ENCODE measurements at places on chromosomes 7 and 10. TPM values are rescaled to one million over a fixed set of nuclear protein-coding genes. Genes with fewer than 3 reads are reported as not detected.
A peak's percentile ranks its signal among the peaks of the same experiment; 100 is the strongest.

- DNase-seq = no peak
Observed at GRCh38 chr10:17685233-17685840, 41.4 kb downstream of the STAM start.

- no peak for DNase-seq
Observed at GRCh38 chr10:69866688-69867461, 65.2 kb downstream of the COL13A1 start.

DNA sequence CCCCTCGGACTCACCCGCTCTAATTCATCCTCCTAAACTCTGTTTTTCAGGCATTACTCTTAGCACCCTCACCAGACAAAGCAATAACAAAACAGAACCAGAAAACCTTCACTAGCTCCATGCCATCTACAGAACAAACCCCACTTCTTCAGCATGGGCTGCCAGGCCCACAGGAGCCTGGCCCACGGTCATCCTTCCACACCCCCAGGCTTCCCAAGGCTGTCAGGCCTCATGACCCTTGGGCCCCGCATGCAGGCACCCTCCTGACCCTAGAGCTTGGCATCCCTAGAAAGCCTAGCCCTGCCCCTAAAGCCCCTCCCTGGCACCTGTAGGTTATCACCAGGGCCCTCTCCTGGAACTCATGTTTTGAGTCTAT lies 59.6 kb downstream of the PRKAG2 start:
- no peak for DNase-seq

DNA sequence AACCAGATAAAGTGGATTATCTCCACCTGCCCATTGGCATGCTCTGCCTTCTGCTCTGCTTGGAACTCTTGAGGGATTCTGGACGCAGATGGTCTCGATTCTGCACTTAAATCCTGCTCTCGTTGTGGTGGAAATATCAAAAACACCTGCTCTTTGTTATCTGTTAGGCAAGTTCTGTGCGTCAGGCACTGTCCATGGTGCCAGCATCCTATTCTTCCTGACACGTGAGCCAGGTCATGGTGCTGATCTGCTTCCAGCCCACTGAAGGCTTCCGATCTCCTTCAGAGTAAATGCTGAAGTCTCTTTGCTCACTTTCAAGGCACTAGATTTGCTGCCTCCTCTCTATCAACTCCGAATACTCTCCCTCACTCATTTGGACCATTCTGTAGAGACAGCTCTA lies 505.6 kb downstream of the HTR7 start:
- DNase-seq = no peak

GRCh38 chr7:129494041-129494440 lies 8.3 kb upstream of the SMKR1 start:
- no peak for DNase-seq

- no peak for DNase-seq
Observed at GRCh38 chr10:110643653-110644597, at the start of gene RBM20. TSS of gene RBM20 (plus strand) at chr10:110644336. CDS start at chr10:110644455, 119 bp downstream.

- no peak for DNase-seq
Observed at GRCh38 chr7:40447345-40447744, 312.5 kb downstream of the SUGCT start.

DNA sequence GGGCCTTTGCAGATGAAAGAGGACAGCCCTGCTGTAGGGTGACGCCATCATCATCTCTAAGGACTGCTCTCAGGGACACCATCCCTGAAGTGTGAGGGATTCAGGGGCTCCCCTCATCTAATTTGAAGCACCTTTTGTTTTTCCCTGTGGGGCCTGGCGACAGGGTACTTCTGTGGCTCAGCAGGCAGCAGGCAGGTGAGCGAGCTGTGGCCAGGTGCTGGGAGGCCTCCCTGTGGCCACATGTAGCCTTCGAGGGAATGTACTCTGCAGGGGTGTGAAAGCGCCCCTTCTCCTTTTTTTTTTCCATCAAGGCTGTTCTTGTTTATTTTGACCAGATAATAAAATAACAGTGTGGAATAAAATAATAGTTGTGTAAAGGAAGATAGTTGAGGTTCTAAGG lies 118.2 kb upstream of the DPP6 start:
- no peak for DNase-seq

- no peak for DNase-seq
Observed at GRCh38 chr7:149735181-149735602, 38.2 kb downstream of the ZNF467 start.

GRCh38 chr10:10096296-10096695 lies 921.4 kb upstream of the CELF2 start:
- DNase-seq = no peak

DNA sequence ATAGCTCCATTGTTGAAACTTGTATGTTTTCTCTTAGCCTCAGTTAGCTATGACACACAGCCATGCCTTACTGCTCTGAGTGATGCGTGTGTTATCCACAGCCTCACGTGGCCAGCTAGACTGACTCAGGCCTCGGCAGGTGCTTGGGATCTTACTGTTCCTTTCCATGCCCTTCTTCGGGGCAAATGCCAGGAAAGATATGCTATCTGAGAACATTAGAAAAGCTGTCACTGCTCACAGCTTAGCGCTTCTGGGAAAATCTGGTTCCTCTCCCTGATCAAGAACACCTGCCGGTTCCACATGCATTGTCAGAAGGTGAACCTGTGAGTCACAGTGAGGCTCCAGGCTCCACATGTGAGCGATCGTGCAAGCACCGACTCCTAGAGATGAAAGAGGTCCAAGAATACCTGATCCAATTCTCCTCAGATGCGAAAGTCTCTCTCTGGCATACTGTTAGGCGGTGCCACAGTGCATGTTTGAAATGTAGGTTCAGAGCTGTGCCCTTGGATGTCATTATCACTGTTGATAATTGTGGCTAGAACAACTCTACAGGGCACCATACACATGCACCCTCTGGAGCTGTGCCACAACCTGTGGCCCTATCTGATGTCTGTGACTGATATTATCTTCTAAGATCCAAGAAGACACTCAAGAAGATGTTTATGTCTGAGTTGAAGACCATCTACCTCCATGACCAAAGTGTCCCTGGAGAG lies 247.8 kb upstream of the IGFBP3 start:
- no peak for DNase-seq

DNA sequence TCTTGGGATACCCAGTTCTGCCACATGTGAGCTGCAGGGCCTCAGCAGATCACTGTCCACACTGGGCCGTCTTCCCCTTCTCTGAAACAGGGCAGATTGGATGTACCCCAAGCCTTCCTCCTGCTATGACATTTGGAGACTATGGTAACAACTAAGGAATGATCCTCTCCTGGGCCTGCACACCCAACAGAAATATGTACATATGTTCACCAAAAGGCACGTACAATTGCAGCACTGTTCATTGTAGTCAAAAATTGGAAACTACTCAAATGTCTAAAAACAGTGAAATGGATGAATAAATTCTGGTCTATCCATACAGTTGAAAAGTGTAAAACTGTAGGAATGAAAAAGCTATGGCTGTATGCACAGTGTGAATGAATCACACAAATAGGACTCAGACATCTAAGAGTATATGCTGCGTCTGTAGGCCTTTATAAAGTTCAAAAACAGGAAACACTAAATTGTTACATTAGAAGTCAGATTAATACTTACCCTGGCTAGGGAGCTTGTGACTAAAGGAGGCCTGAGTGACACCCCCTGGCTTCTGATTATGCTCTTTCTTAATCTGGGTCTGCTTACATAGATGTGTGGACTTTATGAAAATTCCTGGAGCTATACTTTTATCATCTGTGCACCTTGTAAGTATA lies 16.1 kb upstream of the XPNPEP1 start:
- DNase-seq = no peak

- no peak for DNase-seq
Observed at GRCh38 chr10:123417414-123417813, 248.7 kb upstream of the GPR26 start.

- DNase-seq = no peak
Observed at GRCh38 chr7:66344166-66344565, 139.0 kb downstream of the TPST1 start.

DNA sequence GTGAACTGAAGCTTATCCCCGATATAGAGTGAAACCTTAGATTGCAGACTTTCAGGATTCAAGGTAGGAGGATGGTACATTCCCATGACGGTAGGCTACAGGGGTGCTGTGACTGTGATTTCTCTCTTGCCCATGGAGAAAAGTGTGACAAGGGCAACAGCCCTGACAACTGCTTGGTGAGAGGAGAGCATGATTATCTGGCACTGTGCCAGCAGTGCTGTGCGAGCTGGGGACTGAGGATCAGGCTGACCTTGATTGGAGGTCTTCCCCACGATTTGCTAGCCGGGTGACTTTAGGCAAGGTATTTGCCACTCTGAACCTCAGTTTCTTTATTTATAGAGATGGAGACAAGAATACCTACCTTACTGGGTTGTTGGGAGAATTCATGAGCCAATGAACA lies 229.5 kb downstream of the PTEN start:
- DNase-seq = no peak

DNA sequence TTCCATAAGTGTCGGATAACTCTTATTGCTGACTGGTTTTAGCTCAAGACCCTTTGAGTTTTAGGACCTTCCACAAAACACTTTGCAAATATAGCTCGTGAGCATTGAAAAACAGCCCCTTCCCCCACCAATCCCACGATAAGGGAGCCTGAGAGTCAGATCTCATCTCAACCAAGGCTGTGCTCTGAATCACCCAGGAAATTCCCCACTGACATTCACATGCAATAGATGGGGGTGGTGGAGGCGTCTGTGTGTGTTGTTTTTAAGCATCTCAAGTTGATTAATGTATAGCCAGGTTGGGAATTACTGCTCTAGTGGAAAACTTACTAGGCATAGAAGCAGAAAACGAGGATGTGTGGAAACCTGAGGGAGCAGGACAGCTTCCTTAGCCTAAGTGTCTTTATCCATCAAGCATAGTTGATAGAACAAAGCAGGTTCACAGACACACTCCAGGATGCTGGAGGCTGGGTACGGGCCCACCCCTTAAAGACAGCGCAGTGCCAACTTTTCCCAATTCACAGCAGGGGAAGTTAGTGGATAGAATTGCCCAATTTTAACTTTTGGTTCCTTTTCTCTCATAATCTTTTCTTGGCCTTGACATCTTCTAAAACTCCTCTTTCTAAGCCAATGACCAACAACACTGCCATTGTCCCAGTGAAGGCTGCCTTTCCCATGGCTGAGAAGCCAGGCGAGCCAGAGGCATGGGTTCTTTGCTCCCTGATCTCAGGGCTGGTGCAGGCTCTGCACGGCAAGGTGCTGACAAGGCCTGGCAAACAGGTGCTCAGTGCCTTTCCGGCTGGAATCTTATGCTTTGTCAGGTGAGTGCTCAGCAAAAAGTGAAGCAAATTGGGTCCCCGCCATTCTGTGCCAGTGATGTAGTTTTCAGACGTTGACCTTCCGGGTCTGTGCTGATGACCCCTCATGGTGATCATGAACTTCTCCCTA lies 98.5 kb upstream of the INSIG1 start:
- no peak for DNase-seq

DNA sequence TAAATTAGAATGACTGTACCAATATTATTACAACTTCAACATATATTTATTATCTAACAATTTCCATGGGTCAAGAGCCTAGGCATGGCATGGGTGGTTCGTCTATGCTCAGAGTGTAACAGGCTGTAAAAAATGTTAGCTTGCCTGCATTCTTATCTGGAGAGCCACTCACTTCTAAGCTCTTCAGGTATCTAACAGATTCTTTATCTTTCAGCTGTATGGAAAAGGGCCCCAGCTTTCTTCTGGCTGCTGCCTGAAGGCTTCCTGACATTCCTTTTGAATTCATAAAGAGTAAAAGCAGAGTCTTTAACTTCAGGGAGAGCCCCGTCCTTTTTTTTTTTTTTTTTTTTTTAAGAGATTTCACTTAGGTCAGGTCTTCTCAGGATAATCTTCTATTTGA lies 648.8 kb downstream of the NXPH1 start:
- DNase-seq = no peak

GRCh38 chr7:44580945-44581878 lies 819 bp downstream of the TMED4 start:
- peak; percentile 67 for DNase-seq

DNA sequence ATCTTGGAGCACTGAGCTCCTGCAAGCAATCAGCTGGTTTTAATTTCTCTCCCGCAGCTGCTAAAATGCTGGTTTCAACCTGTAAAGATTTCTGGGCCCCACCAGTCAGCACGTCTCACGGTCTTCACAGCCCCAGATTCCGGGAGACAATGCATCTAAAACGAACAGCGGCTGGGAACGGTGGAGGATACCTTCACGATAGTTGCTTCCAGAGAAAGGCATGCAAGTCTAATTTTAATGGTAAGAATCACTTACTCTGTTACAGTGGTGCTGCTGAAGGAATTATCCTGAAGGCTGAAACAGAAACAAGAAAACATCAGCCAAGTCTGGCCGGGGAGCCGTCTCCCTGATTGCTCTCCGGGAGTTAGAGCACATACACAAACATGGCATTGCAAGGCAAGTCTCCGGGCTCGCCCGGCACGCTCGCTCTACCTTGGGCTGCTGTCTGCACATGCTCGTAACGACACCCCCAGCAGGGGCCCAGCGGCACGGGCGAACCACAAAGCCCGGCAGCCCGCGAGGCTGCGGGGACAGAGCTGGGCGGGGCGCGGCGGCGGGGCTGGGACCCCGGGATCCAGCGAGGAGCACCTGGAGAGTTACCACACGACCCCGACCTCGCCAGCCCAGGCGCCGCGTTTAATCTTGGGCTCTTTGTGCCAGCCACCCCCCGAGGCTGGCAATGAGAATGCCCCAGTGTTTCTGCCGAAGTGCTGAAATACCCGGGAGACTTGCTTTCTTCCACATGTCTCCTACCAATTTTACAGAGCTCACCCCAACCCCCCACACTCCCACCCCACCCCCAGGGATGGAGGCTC lies at the start of gene FAM13C:
Gene FAM13C (minus strand): TSS at position 406 of the 815 bp plus-strand sequence. CDS start 89 bp downstream, at position 317.
- DNase-seq = peak; percentile 64

- no peak for DNase-seq
Observed at GRCh38 chr10:123301077-123301857, 147.1 kb downstream of the BUB3 start.

DNA sequence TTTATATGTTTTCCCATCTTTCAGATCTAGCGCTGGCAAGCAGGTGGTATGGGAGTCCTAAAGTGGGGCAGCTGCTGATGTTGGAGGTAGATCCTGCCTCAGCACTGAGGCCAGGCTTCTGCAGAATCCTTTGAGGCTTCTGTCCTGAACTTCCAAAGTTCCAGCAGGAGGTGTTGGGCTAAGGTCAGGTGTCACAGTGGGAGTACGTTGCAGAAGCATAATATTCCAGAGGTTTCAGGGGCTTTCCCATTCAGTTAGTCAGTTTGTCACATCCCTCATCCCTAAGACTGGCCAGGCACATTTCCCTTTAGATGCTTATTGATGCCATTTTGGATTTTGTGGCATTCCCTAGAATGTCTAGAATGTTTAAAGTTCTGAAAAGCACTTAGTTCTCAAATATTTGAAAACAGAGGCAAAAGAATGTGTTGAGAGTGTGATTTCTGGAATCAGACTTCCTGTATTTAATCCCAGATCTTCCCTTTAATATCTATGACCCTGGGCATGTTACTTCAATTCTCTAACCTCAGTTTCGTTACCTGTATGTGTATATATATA lies 319.1 kb upstream of the PHYHIPL start:
- DNase-seq = no peak

GRCh38 chr7:5314864-5315263 lies 32.1 kb downstream of the SLC29A4 start:
- no peak for DNase-seq

GRCh38 chr7:100865938-100866728 lies 1.1 kb upstream of the TRIP6 start:
- DNase-seq = peak; percentile 91

GRCh38 chr10:133458710-133459453 lies 5.1 kb downstream of the SCART1 start:
- DNase-seq = no peak

Gene CFAP70
- 6.6 TPM for total RNA-seq

Gene PRSS58
- total RNA-seq = not detected

Gene SPRN
- 0.13 TPM for total RNA-seq

Gene ASCC1
- total RNA-seq = 37.4 TPM

Gene LMOD2
- not detected for total RNA-seq

Gene NCOA4
- 146 TPM for total RNA-seq

Gene CLRN3
- not detected for total RNA-seq
